ENCODE measurements at places on chromosomes 11 and 22. TPM values are rescaled to one million over a fixed set of nuclear protein-coding genes. Genes with fewer than 3 reads are reported as not detected.

NADSYN1 gene
- total RNA-seq, result 100 TPM

OR52H1 gene
- 0.30 TPM for total RNA-seq

AMPD3 gene
- 16.0 TPM for total RNA-seq

OR5AK2 gene
- total RNA-seq, result not detected

SYT12 gene
- total RNA-seq, result 0.14 TPM

PITPNB gene
- 24.3 TPM for total RNA-seq

STIM1 gene
- 35.6 TPM for total RNA-seq

CDC45 gene
- 1.2 TPM for total RNA-seq

ANO9 gene
- not detected for total RNA-seq

IGLL1 gene
- total RNA-seq, result not detected

POLR2F gene
- 26.1 TPM for total RNA-seq

WT1 gene
- 0.18 TPM for total RNA-seq

OR8J1 gene
- total RNA-seq, result not detected

OSBPL5 gene
- 26.4 TPM for total RNA-seq

OR5A1 gene
- total RNA-seq, result not detected
